Pancreas (tissue), 10 donors: ENCODE measurements at places on chromosomes 16 and 17. TPM values are rescaled to one million over a fixed set of nuclear protein-coding genes. Genes with fewer than 3 reads are reported as not detected.

MYH8 gene
- not detected for total RNA-seq

PIK3R5 gene
- 0.69 TPM for total RNA-seq

MPO gene
- 0.03 TPM for total RNA-seq

LITAFD gene
- not detected for total RNA-seq

SALL1 gene
- total RNA-seq, result 0.63 TPM

TUBG2 gene
- total RNA-seq, result 10.9 TPM

DPEP1 gene
- total RNA-seq, result 147 TPM

ASGR1 gene
- total RNA-seq, result not detected

MT1A gene
- total RNA-seq, result 1.6 TPM

CD300LG gene
- 0.09 TPM for total RNA-seq

IL21R gene
- not detected for total RNA-seq

SLC47A2 gene
- total RNA-seq, result not detected

KRT15 gene
- 1.4 TPM for total RNA-seq

CCL3 gene
- total RNA-seq, result 3.5 TPM

DPEP3 gene
- total RNA-seq, result not detected

PCTP gene
- 9.3 TPM for total RNA-seq

KCNH6 gene
- total RNA-seq, result 0.39 TPM

TIGD7 gene
- total RNA-seq, result 2.5 TPM

PHKG2 gene
- total RNA-seq, result 15.7 TPM

TMIGD1 gene
- total RNA-seq, result not detected

NHLRC4 gene
- total RNA-seq, result 0.28 TPM

NACA2 gene
- not detected for total RNA-seq

NOG gene
- total RNA-seq, result not detected

TAC4 gene
- not detected for total RNA-seq

CHRNE gene
- total RNA-seq, result 1.7 TPM

NKD1 gene
- total RNA-seq, result 4.9 TPM

ARHGAP44 gene
- total RNA-seq, result 3.9 TPM

KIAA0753 gene
- total RNA-seq, result 6.6 TPM

CRISPLD2 gene
- total RNA-seq, result 29.4 TPM

EFCAB13 gene
- 2.2 TPM for total RNA-seq

KLHL10 gene
- not detected for total RNA-seq

MYH2 gene
- total RNA-seq, result not detected

C16orf92 gene
- not detected for total RNA-seq

SSTR5 gene
- total RNA-seq, result 0.32 TPM

DBF4B gene
- 5.0 TPM for total RNA-seq

KRT28 gene
- not detected for total RNA-seq

NDUFAB1 gene
- total RNA-seq, result 30.3 TPM

BCO1 gene
- total RNA-seq, result 0.49 TPM

B9D1 gene
- 6.6 TPM for total RNA-seq

KREMEN2 gene
- total RNA-seq, result not detected

ITGA2B gene
- total RNA-seq, result 0.28 TPM

HEATR9 gene
- not detected for total RNA-seq

CCDC200 gene
- total RNA-seq, result not detected

RUNDC3A gene
- 3.9 TPM for total RNA-seq

DNAI2 gene
- total RNA-seq, result not detected

TLE7 gene
- not detected for total RNA-seq
